ENCODE measurements at places on chromosomes 3 and 15.

DNA sequence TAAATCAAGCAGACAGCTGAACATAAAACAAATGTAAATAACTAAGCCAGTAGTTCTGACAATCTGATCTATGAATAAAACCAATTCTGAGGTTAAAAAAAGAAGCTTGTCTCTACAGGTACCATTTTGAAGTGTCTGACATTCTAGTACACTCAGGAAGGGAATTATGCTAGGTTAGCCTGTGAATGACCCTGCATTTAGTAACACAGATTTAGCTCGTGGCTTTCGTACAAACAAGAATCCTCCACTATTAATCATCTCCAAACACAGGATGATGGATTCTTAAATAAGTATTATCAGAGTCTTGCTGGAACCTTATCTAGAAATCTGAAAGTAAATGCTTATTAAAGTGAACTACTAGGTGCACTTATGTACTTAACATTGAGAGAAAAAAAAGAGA is 1120.1 kb downstream of the ROBO1 start:
- DNase-seq: no peak

- DNase-seq: peak; percentile 73
Observed at GRCh38 chr15:69082554-69082953, 68.1 kb downstream of the NOX5 start.

DNA sequence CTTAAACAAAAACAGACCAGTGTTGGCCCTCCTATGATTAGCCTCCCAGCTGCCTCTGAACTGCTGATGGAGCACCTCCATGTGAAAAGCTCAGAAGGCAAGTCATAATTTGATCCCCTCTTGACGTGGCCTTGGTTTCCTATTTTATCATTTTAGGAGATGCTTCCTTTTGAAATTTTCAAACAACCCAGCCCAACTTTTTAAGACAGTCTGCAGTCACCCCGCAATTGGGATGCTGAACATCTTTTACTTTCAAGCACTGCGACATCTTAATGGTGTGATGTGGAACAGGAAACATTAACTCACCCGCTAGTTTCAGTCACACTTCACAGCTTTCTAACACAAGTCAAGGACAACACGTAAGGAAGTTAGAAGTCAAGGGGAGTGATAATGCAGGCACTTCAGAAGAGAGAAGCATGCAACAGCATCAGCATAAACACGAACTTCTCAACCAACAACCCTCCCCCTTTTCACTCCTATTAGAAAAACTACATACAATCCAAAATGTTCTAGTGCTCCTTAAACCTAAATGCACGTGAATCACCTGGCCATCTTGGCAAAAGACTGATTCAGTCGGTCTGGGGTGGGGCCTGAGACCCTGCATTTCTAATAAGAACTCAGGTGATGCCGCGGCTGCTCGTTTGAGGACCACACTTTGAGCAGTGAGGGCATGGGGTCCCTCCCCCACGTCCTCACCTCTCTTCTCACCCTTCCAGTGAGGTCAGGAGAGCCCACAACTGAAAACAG is 161.5 kb downstream of the FOXP1 start:
- DNase-seq: no peak

DNA sequence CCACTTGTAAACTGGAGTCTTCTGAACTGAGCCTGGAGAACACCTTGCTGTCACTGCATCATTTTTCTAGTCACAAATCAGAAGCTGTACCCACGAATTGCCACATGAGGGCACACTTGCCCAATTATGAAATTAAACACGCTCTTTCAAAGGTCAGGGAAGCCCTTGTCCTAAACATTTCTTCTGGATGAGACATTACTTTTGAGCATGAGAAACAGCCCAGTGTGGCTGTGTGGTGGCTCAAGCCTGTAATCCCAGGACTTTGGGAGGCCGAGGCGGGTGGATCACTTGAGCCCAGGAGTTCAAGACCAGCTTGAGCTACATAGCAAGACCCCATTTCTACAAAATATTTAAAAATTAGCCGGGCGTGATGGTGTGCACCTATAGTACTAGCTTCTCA is 27.5 kb upstream of the CFAP161 start:
- peak; percentile 68 for DNase-seq

- no peak for DNase-seq
Observed at GRCh38 chr15:99124641-99125040, 19.8 kb downstream of the SYNM start.

DNA sequence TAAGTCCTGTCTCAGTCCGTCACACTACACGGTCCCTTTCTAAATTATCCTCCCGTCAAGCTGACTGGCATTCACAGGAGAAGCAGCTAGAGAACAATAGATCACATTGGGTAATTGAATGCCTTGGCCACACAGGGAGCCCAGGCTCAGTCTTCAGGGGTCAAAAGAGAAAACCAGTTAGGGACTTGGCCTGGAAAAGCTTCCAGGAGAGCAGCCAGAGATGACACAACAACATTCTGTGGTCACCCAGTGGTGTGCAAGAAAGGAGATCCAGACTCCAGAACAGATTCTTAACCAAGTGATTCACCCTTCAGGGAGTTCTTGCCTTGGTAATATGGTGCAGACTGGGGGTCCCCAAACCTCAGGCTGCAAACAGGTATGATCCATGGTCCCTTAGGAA is 15.9 kb downstream of the ARHGAP31 start:
- no peak for DNase-seq

DNA sequence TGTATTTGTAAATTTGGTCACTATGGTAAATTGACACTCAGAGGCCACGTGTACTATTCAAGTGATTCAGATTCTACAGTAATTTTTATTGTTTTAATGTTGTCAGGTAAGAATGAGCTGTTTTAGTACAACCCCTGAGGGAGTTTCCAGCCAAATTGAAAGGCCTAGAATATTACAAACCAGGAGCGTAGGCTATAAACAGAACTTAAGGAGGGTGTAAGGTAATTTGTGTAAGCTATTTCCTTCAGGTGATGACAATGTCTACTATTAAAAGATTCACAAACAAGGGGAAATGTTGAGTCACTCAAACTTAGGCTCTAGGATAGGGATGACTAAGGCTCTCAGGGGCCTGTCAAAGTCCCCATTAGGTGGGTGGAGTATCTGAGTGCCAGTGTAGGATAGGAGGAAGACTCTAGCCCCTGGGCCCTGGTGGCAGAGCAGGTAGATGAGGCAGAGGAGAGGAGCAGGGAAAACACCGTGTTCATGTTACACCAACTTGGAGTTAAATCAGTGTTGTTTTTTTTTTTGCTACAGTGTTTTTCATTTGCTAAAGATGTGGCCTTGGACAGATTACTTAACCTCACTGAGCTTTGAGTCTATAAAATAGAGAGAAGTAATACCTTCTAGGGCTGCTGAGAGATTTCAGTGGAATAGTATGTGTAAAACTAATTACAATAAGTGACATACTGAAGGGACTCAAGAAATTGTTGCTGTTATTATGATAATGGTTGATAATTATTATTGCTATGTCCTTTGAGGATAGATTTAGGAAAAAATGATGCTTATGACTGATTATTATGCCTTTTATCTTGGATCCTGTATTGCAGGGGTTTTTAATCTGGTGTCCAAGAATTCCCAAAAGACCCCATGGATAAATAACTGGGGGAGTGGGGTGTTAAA is 10.3 kb downstream of the TM4SF1 start:
- no peak for DNase-seq

- no peak for DNase-seq
Observed at GRCh38 chr3:30986551-30986950, 92.1 kb upstream of the GADL1 start.

GRCh38 chr3:52106951-52107611 is 47.1 kb downstream of the POC1A start:
- DNase-seq: no peak

DNA sequence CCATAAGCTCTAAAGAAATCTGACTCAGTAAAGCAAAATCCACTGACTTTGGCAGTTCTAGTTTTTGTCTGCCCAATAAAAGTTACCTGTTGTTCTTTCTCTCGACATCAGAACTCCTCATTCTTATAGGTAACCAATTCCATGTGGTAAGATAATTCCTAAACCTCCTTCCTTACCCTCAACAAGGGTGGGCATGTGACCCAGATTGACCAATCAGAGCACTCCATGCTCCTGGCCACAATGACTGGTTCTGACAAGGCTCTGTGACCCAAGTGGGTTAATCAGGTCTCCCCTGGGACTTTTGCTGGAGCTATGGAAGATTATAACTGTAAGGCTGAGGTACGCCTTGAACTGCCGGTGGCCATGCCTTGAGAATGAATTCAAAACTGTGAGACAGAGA is 31.7 kb downstream of the LINS1 start:
- DNase-seq: peak; percentile 27

DNA sequence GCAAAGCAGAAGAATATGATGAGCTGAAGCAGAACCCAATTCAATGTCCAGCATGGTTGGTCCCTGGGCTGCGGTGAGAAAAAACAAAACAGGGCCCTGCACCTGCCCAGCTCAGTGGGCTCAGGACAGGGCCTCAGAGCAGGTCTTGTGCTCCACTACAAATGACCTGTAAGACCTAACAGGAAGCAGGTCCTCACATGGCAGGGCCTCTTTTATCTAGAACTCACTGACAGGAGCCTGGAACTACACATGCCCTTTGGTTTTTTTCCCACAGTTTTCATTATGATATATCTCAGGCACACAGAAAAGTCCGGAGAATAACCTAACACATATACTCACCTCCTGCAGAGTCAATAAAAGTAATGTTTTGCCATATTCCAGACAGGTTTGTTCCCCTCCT is 38.4 kb downstream of the CCDC12 start:
- DNase-seq: no peak

- DNase-seq: no peak
Observed at GRCh38 chr15:47409038-47409437, 308.3 kb upstream of the SEMA6D start.

- no peak for DNase-seq
Observed at GRCh38 chr15:67181221-67181639, 73.2 kb downstream of the AAGAB start.

GRCh38 chr3:50358355-50358910 is 888 bp downstream of the TMEM115 start:
- DNase-seq: no peak

DNA sequence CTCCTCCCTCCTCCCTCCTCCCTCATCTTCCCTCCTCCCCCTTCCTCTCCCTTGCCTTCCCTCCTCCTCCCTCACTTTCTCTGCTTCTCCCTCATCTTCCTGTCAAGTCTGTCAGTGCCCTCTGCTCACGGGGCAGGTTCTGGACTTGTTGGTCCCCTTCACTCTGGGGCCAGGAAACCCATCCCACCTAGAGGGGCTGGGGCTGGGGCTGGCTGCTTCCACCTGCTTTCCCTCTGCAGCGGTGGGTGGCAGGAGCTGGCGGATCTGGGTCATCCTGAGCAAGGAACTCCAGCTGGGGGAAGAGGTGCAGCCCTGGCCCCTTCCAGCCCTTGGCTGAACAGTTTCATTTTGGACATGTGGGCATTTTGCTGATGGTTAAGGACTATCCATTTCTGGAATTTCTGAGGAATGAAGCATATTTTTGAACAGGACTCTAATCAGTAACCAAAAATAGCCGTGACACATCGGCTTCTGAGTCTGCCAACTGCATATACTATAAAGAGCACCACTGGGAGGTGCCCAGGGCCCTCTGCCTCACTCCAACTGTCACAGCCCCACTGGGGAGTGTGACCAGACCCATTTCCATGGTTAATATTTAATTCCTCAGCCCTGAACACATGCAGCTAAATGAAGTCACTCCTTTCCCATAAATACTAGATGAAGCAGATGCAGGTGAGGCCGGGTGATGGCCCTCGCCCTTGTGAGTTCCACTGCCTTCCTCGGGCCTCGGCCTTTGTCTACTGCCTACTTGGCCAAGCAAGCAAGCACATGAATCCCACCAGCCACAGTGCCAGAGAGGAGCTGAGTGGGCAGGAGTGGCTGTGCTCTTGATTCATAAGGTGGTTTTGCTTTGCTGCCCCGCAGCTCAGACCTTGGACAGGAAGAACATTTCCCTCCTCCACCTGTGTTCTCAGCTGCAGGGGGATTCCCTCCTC is 39.8 kb downstream of the CHDH start:
- no peak for DNase-seq

GRCh38 chr3:19488939-19489338 is 340.6 kb downstream of the KCNH8 start:
- DNase-seq: no peak

- DNase-seq: no peak
Observed at GRCh38 chr15:89131731-89132130, 43.5 kb downstream of the ABHD2 start.

DNA sequence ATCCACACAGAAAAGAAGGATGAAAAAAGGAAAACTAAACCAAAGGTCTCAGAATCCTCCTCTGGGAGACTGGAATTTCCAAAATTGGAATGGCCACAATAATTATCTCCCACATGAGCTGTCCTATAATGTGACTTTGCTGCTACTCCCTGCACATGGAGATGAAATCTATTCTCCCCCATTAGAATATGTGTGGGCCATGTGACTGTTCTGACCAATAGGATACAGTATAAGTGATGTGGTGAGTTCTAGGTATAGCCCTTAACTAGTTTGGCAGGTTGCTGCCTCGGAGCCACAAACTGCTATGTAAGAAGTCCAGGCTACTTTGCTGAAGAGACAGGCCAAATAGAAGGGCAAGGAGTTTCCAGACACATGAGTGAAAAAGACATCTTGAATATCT is 5.2 kb downstream of the TRIM59 start:
- no peak for DNase-seq

GRCh38 chr3:114634635-114635034 is 340.8 kb downstream of the TIGIT start:
- no peak for DNase-seq

- no peak for DNase-seq
Observed at GRCh38 chr15:55937040-55937439, 56.4 kb downstream of the NEDD4 start.

- DNase-seq: no peak
Observed at GRCh38 chr3:114498539-114499370, 204.9 kb downstream of the TIGIT start.

DNA sequence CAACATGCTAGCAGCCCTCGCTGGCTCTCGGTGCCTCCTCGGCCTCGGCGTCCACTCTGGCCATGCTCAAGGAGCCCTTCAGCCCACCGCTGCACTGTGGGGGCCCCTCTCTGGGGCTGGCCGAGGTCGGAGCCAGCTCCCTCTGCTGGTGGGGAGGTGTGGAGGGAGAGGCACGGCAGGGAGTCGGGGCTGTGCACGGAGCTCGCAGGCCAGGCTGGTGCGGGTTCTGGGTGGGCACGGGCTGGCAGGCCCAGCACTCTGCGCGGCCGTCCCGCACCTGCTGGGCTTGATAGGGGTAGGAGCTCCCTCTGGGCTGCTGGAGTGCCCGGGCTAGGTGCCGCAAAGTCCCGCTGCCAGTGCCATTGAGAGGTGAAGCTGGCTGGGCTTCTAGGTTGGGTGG is 251.0 kb downstream of the SQOR start:
- no peak for DNase-seq

DNA sequence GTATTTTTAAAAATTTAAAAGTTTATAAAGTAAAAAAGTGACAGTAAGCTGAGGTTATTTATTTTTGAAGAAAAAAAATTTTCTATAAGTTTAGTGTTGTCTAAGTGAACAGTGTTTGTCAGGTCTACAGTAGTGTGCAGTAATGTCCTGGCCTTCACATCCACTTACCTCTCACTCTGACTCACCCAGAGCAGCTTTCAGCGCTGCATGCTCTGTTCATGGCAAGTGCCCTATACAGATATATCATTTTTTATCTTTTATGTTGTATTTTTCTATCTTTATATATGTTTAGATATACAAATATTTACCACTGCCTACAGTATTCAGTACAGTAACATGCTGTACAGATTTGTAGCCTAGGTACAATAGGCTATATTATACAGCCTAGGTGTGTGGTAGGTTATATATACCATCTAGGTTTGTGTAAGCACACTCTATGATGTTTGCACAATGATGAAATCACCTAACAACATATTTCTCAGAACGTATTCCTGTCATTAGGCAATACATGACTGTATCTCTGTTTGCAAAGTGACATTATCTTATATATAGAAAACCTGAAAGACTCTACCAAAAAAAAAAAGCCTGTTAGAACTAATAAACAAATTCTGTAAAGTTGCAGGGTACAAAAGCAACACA is 75.9 kb upstream of the TMC3 start:
- DNase-seq: no peak

Data from COLO829 (cell line).